Stimulated activated CD4-positive, alpha-beta T cell treated with anti-CD3 and anti-CD28 coated beads, Interleukin-2, amount 100 ng/mL, for 24 hours (primary cell): ENCODE measurements at places on chromosomes 5 and 9.

GRCh38 chr5:92849756-92850155 lies 731.3 kb downstream of the NR2F1-AS1 start:
- no peak for DNase-seq

DNA sequence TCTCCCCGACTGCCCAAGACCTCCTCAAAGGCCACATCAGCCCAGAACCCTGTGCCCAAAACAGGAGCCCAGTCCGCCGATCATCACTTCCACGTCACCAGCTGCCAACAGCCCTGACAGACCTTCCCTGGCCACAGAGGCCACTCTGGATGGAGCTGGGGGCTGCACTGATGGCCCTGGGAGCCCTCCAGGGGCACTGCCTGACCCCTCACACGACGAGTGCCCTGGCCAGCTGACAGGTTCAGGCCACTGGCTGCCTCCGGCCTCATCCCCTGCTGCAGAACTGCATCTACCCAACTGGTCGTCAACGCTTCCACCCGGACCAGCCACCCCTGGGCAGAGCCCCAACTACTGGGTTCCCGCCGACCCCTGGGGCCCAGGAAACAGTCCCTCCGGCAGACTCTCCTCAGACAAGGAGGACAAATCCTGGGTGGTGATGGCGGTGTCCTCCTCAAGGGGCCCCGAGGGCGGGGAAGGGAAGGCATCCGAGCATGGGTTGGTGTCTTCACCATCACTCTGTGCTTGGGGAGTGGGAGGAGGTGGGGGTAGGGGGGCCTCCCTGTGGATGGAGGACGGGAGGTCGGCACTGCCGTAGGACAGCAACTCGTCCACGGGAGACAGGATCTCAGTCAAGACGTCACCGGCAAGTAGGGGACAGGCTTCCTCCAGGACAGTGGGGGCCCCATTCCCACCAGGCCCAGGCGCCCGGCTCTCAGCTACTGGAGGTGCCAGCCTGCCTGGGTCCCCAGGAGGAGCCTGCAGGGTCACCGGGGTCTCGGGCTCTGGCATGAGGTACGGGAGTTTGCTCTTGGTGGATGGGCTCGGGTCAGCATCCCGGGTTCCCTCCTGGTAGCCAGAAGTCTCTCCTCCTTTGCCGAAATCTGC lies 7.9 kb upstream of the QSOX2 start:
- no peak for DNase-seq

DNA sequence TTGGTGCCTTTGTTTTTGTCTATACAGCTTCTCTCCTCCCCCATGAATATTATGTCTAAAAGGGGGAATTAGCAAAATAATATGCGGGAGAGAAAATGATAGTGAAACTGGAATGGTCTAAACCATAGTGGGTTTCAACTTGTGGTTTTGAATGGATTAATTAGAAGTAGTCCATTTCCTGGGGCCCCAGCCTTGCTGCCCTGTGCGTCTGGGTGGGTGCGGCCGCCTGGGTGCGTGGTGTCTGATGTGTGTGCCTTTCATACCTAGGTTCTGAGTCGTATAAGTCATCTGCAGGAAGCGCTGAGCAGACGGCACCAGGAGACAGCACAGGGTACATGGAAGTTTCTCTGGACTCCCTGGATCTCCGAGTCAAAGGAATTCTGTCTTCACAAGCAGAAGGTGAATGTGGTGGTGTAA lies 120.0 kb upstream of the CACNA1B start:
- DNase-seq, result peak; percentile 55

GRCh38 chr5:181170996-181171395 lies 23.6 kb downstream of the OR2V2 start:
- DNase-seq, result no peak

- no peak for DNase-seq
Measured at GRCh38 chr5:54579591-54580295, 62.2 kb downstream of the SNX18 start.

GRCh38 chr9:96394832-96395496 lies 11.5 kb upstream of the SLC35D2 start:
- DNase-seq, result no peak

GRCh38 chr9:77475641-77476473 lies 172.3 kb downstream of the GNA14 start:
- peak; percentile 48 for DNase-seq

DNA sequence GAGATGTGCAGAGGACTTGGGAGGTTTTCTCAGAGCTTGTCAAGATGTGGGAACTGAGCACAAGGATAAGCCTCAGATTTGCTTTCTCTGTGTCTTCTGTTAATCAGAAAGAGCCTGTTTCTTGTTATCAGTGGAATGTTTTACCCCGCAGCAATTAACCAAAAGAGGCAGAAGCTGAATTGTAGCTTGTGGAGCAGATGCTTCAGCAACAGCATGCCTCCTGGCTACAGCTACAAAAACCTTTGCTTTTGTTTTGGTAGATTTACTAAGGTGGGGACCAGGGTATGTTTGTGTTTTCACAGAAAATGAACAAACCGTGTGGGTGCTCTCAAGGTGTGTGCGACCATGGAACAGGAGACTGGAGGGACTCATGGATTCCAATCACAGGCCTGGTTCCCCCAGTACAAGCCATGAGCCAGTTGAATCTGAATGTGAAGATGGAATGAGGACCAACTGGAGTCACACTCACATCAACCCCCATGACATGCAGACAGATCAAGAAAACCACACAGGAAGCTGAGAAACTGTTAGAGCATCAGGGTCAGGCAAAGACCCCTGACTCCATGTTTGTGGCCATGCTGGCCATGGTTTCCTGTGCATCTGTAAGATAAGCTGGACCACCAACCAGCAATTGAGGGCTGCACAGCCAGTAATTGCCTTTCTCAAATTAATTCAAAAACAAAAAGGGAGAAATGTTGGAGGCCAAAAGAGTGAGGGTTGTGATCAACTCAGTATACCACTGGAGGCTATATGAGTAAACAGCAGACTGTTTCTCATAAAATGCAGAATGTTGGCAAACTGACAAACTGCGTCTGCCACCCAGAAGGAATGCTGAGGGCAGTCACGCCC lies 6.9 kb downstream of the UGT3A2 start:
- no peak for DNase-seq

- DNase-seq, result no peak
Measured at GRCh38 chr9:79149585-79149984, 422.2 kb upstream of the TLE4 start.

DNA sequence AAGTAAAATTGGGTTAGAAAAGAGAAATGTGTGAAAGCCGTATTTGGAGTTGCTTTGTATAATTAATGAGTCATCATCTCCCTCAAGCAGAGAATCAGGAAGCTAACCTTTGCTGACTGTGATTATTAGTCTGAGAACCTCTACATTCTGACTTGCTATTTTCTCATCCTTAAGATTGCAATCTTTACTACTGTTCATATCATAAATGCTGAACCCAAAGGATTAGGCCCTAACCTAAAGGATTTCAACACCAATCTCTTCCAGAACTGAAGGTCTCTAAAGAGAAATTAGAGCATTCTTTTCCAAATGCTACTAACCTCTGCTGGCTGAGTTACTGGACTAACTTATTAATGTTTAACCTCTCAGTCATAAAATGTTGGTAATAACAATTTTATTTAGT lies 538.1 kb upstream of the MEF2C start:
- no peak for DNase-seq
